ENCODE measurements at places on chromosomes 5 and 9.
A peak's percentile ranks its signal among the peaks of the same experiment; 100 is the strongest.

- DNase-seq: no peak
Observed at GRCh38 chr5:9268226-9268625, 277.6 kb downstream of the SEMA5A start.

GRCh38 chr9:8750639-8751051 lies 951.1 kb upstream of the DMAC1 start:
- DNase-seq: peak; percentile 50

- DNase-seq: no peak
Observed at GRCh38 chr5:179271821-179272325, 73.4 kb downstream of the ADAMTS2 start.

- no peak for DNase-seq
Observed at GRCh38 chr5:72523960-72524582, 16.9 kb upstream of the ZNF366 start.

DNA sequence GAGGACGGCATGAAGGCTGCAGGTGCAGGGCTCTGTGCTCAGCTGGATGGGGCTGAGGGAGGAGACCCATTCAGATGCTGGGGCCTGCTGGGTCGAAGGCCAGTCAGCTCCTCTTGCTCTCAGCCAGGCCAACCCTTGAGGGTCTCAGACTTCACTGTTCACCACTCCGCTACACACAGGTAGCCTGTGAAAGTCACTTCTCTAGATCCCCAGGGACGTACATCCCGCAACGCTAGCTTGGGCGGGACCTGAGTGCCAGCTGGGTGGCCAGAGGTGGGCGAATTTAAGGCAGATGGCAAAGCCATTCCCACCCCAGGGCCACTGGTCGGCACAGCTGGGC lies 42.2 kb upstream of the FCN1 start:
- no peak for DNase-seq

GRCh38 chr5:61686491-61687257 lies 354.6 kb downstream of the ZSWIM6 start:
- no peak for DNase-seq
